ENCODE measurements at places on chromosomes 13 and 19.

- no peak for DNase-seq
These were observed 512 bp downstream of the CC2D1A start for GRCh38 chr19:13906521-13906904.

DNA sequence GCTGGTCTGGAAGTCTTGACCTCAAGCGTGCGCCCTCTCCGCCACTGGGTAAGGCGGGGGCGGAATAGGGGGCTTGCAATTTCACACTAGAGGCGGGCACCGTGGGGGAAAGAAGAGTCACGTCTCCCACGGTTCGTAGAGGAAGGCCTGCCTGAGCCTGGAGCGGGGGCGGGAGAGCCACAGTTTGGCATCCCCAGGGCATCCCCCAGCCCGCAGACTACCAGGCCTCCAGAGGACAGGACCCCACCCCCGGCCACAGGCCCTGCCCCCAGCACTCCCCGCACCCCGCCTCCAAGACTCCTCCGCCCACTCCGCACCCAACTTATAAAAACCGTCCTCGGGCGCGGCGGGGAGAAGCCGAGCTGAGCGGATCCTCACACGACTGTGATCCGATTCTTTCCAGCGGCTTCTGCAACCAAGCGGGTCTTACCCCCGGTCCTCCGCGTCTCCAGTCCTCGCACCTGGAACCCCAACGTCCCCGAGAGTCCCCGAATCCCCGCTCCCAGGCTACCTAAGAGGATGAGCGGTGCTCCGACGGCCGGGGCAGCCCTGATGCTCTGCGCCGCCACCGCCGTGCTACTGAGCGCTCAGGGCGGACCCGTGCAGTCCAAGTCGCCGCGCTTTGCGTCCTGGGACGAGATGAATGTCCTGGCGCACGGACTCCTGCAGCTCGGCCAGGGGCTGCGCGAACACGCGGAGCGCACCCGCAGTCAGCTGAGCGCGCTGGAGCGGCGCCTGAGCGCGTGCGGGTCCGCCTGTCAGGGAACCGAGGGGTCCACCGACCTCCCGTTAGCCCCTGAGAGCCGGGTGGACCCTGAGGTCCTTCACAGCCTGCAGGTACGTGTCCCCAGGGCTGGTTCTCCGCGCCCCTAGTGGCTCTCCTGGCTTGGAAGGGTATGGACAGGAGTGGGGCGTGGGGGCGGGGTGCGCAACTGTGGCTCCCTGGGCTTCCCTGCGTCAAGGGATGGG is at the start of gene ANGPTL4:
ANGPTL4 (plus strand) TSS at position 353 of the 969 bp plus-strand sequence; CDS start at position 520, 167 bp downstream.
- DNase-seq: no peak

DNA sequence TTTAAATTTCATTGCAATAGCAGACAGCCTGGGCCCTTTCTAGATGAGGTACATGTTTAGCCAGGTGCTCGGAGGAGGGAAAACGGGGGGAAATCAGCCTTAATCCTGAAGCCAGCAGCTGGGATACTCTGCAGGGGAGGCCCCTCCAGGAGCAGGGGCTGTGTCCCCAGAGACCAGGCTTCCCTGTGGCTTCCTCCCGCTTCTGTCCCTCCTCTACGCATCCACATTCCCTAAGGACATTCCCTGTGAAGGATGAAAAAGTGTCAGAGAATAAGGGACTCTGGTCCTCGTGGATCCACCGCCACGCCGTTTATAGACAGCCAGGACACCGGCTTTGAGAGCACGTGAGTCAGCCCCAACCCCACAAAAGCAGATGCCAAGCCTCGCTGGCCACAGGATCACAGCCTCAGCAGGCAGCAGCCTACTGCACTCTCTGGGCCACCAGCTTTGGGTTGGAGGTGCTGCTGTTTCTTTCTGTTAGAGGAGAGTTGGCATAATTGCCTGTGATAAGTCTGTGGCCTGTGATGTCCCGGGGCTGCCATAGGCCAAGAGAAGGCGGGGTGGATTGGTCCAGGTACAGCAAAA is 36.7 kb upstream of the RANBP3 start:
- no peak for DNase-seq

DNA sequence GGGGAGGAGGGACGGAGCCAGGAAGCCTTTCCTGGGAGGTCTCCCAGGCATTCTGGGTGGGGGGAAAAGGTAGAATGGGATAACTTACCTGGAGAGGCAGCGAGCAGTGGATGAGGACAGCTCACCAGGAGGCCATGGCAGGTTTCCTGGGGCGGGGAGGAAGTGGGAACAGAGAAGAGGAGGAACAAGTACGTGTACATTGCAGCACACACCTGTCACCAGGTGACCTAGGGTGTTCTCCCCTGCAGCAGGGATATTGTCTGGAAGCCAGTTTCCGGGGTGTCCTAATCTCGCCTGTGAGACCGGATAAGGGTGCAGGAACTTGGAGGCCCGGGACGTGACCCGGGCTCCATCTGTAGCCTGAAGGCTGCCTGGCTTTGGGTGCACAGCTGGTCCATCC is at the start of gene FUT3:
FUT3 (minus strand) TSS at position 148 of the 400 bp plus-strand sequence.
- DNase-seq: no peak

DNA sequence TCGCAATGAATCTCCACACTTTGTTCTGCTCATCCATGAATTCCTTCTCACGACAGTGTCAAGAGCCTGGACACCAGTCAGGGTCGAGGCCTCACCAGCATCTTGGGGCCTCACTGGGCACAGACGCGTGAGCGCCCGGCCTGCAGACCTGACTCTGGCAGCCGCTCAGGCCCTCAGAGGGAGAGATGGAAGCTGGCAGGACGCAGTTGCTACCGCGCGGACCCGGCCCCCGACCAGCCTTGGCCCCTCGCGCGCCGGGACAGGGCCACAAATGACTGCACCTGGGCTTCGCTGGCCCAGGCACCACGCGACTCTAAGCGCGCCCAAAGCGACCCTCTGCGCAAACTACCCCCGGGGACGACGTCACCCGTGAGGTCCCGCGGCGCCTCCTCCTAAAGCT is 937 bp upstream of the USP29 start:
- DNase-seq: no peak

Measured in stimulated activated CD8-positive, alpha-beta memory T cell treated with anti-CD3 and anti-CD28 coated beads, Interleukin-15, amount 100 ng/mL, for 1 hour (primary cell).